ENCODE measurements at places on chromosomes 5 and 9.

GRCh38 chr5:112087222-112087621, 330.2 kb upstream of the NREP start:
- DNase-seq: no peak

DNA sequence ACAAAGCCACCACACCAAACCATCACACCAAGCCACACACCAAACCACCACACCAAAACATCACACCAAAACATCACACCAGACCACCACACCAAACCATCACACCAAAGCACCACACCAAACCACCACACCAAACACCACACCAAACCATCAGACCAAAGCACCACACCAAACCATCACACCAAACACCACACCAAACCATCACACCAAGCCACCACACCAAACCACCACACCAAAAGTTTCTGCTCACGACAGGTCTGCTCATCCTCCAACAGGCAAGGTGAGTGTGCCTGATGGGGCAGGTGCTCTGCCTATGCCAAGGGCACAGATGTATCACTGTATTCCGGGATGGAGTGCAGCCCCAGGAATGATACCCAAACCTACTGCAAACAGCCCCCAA, 87.9 kb upstream of the FSTL4 start:
- DNase-seq: no peak

DNA sequence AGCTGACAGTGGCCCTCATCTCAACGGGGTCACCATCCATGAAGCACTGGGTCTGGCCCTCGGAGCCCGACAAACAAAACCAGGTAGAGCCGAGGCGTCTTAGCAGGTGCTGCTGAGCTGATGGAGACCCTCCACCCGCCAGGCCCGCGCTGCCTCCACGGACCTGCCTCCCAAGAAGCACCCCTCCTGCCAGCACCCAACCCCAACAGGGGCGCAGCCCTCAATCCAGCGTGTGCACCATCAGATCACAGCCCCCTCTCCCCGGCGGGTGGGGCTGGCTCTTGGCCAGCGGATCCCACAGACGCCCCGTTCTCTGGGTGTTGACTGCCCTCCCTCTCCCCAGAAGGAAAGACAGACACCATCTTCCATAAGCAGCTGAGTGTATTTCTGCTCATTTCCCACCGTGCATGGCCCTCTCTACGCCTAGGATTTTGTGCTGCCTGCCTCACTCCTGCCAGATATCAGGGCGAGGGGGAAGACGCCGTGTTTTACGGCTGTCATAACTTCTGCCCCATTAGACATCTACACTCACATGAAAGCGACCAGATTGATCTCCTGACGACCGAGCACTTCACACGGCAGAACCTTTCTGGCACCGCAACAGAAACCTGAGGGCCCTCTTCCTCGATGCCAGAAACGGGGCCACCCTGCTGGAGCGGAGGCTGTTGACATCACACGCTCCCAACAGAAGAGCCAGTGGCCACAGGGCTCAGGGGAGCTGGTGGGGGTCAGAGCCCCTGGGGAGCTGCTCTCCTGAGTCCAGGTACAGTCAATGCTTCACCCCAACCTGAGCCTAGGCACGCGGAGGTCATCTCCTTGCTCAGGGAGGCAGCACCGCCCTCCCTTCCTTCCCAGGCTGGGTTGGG, 12.4 kb downstream of the NACC2 start:
- no peak for DNase-seq

DNA sequence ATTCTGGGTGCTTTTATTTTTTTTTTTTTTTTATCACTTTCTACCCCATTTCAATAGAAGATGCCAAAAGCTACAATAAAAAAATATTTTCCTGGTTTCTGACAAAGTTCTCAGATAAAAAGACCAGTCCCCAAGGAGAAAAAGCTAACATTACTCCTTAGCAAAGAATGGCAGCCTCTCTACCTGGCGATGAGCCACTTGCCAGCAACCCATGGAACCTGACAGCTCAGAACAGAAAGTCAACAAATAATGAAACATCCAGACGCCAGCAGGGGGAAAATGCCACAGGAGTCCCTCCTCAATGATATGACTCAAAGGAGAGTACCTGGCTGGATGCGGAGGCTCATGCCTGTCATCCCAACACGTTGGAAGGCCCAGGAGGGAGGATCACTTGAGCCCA, 123.2 kb downstream of the MYO10 start:
- peak; percentile 63 for DNase-seq

DNA sequence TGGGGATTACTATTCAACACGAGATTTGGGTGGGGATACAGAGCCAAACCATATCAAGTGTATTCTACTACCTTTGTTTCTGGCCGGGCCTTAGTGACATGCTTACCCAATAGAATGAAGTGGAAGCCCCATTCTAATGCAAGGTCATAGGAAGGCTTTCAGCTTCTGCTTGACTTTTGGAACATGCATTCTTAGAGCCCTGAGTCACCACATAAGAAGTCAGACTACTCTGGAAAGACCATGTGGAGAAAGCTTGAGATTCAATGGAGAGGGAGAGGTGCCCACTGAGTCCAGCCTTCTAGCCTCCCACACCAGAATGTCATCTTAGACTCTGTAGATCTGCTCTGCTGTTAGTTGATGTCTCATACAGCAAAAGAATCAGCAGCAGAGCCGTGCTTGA, 155.7 kb upstream of the FBN2 start:
- no peak for DNase-seq

DNA sequence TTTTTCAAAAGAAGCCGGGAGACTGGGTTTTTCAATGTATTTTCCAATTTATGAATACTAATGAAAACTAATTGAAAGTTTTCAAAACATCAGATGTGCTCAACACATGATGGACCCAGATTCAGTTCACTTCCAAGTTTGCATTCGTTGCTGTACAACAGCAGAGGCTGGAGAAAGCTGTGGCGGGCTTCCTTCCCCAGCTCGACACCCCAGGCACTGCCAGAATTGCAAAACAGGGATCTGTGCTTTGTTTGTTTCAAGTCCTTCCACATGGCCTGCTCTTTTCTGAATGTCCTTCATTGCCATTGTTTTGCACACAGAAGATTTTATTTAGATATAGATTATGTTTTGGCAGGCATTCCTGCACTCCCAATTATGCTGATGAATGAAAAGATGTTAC, 30.3 kb upstream of the INSYN2B start:
- no peak for DNase-seq

GRCh38 chr5:17289681-17290539, 72.5 kb downstream of the BASP1 start:
- no peak for DNase-seq

GRCh38 chr5:122172207-122172606, 42.9 kb downstream of the ZNF474 start:
- DNase-seq: no peak

GRCh38 chr9:959105-959504, 17.4 kb upstream of the DMRT3 start:
- DNase-seq: no peak

DNA sequence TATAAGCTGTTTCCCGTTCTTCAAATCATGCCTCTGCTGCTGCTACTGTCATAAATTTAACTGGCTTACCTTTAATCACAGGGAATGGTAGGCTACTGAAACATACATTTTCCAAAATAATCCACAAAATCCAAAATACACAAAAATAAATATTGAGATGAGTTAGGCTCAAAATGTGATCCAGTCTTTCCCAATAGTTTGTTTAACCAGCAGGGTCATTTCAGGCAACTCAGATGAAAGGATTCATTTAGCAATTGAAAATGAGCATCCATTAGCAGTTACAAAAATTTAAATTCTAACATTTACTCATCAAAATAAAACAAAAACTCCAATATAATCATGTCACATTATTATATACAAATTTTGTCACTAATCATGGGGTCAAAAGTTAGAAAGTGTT, 1015.6 kb upstream of the DMAC1 start:
- no peak for DNase-seq

DNA sequence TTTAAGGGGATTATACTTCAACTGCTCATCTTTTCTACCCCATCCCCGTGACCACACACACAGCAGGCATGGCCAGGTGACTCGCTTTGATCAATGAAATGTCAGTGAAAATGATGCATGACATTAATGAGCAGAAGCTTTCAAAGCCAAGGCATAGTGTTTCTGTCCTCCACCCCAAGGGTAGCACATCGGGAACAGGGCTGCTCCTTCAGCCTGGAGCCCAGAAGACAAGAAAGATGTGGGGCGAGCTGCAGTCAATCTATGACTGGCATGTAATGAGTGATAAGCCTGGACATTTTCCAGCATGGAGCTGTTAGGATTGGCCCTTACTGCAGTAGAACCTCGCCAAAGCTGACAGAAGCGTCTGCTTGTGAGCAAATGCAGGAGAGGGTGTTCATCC, 122.6 kb upstream of the IRX2 start:
- DNase-seq: no peak

DNA sequence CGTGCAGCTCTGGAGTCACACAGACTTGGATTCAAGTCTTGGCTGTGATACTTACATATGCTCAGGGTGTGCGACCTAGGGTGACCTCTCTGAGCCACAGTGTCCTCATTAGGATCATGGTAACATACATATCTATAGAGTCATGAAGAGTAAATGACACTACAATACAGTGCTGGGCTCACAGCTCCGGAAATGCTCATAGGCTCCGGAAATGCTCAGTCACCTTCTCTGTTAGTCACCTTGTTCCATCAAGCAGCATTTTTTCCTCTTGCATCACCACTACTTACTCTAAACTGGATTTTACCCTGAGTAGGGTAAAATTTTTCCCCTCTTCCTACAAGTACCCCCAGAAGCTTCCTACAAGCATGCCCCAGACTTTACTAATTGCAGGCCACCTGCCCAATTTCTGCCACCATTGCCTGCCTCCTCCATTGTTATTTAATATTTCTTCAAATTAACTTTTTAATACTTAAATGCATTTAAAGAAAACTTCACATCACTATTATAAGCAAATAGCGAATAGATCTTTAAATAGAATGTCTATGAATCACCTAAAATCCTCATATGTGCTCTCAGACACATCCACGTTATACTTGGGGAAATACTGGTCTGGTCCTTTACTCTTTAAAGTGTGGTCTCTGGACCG, 147.6 kb upstream of the SPRY4 start:
- no peak for DNase-seq

DNA sequence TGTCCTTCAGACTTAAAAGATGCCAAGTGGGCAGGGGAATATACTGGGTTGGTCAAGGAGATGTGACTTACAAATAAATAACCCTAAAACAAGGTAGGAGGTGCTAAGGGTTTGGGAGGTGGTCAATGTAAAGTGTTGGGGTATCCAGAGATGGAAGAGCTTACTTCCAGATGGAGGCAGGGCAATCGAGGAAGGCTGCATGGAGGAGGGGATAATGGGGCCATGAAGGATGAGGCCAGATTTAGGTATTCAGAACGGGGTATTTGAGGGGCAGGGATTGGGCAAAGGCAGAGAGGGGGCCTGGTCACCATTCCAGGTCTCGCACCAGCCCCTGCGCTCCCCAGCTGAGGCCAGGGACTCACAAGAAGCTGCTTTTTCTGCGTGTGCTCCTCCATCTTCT, 57.9 kb upstream of the FBXW11 start:
- DNase-seq: no peak

GRCh38 chr5:161847447-161847846, 473 bp upstream of the GABRA1 start:
- DNase-seq: no peak

- DNase-seq: peak; percentile 45
These were observed 34.4 kb upstream of the PALM2AKAP2 start for GRCh38 chr9:109745335-109746283.

DNA sequence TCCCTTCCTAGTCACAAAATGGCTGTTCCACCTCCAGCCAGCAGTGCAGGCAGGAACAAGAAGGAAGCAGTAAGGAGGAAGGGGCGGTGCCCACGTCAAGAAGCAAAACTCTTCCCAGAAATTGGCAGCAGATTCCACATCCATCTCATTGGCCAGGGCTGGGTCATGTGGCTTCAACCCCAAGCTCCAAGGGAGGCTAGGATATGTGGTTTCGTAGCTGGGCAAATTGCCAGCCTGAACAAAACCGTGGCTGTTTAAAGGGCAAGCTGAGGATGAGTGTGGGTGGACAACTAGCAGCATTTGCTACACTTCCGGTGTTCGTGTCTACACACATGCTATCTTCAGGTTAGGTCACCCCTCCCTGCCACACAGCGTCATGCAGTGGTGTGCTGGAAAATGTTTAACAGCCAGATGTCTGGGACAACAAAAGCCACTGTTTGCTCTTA, 92.1 kb upstream of the MAP1B start:
- DNase-seq: no peak

DNA sequence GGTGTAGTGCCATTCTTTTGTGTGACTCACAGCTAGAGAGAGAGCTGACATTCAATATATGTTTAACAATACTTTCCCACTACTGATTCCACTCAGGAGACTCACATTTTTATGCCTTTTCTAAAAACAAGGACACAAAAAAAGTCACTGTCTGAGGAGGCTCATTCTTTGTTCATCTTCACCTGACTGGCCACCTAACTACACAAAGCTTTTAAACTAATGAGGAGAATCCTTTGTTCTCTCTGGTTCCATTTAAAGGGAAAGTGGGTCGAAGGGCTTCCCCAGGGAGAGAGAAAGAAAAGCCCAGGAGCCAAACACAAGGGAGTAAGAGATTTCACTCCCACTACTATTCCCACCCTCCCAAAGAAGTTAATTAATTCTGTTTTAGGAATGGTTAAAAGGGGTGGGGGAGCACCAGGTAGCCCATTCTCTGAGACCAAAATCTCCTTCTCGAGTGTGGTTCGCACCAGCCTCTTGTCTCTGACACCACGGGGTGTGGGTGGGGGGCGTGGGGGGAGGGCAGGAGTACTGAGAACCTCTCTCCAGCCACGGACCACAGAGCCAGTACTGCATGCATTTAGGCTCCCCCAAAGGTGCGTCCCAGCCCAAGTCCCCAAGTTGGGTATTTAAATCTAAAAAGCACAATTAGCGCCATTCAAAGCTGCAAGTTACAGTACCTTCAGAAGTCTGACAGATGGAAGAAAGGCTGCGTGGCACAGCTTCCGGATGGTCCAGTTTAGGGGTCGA, 747 bp downstream of the TRPM3 start:
- DNase-seq: no peak

- DNase-seq: no peak
These were observed 145.8 kb downstream of the GIN1 start for GRCh38 chr5:102974177-102974576.

GRCh38 chr9:567128-567746, 274.3 kb upstream of the DMRT1 start:
- no peak for DNase-seq

DNA sequence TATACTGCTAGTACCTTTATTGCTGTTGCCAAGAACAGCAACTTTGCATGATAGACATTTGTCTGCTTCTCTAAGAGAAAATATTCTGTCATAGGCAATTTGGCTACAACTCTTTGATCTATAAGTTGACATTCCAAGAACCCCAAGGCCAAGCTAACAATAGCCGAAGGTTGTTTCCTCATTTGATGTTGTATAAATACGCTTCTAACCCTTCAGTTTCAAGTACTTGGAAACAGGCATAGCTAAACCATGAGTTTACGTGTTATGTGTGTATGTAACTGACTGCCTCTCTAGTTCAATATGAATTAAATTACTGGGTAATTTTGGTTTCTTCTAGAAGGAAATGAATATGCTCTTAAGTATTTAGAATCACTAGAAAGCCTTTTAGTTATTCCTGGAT, 1034.0 kb downstream of the TLE4 start:
- no peak for DNase-seq

DNA sequence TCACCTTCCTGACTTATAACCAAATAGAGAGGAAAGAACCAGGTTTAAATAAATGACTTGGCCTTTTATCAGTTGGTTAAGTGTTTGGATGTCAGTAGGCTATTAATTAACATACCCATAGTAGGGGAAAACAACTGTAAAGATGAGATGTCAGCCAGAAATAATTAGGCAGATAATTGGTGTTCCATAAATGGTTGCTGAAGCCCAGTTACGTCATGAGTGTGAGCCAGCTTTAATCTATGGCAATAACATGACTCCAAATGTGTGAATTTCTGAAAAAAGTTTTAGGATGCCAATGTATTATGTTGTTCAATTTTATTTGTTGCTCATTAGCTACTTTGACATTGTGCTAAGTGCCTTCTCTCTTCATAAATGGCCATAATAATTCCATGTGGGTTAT, 180.5 kb downstream of the FBXL7 start:
- DNase-seq: no peak

Measured in LNCaP clone FGC (cell line).